ENCODE measurements at places on chromosomes 12 and 14. TPM values are rescaled to one million over a fixed set of nuclear protein-coding genes. Genes with fewer than 3 reads are reported as not detected.

GRCh38 chr12:131710464-131711457 lies at the start of gene SFSWAP:
SFSWAP (plus strand) TSS chr12:131711090; CDS start chr12:131711230, 140 bp downstream.
- DNase-seq = peak; percentile 49

DNA sequence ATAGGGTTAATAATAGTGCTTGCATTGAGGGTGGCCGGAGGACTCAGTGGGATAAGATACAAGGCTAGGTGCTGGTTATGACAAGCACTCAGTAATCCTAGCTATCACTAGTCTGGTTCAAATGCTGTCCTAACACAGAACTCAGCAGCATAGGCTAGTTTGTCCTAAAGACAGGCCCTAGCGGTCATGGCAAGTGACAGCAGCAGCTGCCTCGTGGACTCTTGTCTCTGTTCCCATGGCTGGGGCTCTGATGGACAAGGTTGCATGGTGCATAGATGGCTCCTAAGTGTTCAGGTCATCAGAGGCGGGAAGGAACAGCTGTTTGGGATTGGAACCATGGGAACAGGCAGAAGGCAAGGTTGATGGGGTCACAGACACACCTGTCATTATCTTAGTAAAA lies 42.4 kb upstream of the IGF1 start:
- no peak for DNase-seq

DNA sequence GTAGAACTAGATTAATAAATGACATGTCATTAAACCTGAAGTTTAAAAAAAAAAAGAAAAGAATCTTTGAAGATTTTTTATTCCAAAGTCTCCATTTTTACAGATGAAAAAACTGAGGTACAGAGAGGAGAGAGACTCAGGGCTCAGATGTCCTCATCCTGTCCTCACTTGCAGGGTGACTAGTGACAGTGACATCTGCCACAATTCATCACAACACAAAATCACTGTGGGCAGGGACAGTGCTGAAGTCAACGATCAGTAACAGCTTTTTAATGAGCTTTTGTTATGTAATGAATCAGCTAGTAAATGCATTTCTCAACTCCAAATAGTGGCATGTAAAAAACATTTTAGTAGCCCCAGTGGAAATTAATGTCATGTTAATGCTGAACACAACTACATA lies 138.5 kb downstream of the NTF3 start:
- no peak for DNase-seq

DNA sequence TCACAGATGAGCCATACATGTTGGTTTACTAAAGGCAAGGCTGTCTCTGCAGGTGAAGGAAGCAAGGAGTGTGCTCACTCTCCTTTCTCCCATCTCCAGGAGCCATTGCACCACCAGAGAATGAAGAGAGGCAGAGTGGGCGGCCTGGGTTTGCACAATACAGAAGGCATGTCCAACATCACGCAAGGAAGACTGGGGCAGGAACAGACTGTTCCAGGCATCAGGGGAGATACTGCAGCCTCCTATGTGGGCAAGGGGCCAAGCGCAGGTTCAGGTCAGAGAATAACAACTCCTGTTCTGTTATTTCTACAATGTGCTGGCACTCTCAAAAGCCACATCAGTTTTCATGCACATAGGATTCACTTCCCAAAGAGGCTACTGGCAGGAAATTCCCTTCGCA lies 1.7 kb upstream of the TMEM229B start:
- no peak for DNase-seq

AKAP3 gene
- 5.2 TPM for polyA plus RNA-seq

DIABLO gene
- polyA plus RNA-seq = 81.9 TPM

Data from right renal pelvis (tissue), 4 donors.